ENCODE measurements at places on chromosomes 5 and 9. TPM values are rescaled to one million over a fixed set of nuclear protein-coding genes. Genes with fewer than 3 reads are reported as not detected.

DNA sequence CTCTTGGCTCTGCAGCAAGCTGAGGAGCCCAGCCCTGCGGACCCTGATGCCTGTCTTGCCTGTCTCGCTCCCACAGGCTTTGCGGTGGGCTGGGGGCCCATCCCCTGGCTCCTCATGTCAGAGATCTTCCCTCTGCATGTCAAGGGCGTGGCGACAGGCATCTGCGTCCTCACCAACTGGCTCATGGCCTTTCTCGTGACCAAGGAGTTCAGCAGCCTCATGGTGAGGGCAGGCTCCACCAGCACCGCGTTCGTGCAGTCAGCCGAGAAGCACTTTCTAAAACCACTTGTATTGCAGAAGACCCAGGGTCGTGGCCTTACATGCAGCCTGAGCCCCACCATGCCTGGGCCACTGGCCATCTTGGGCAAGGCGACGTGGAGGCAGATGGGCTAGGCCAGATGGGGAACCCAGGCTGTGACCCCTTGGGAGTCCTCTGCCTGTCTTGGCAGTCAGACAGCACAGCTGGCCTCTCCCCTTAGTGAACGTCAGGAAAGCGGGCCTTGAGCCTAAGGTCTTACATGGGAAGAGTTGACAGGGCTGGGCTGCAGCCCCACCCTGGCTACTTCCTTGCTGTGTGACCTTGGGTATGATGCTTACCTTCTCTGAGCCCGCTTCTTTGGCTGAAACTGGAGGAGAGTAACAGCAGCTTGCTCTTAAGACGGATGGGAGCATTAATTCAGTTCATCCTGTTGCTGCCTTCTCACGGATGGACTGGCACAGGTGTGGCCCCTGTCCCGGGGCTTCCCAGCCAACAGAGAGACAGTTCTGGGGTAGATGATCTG, 8.6 kb downstream of the SLC2A8 start:
- H3K4me3 ChIP-seq: no peak overlapping the region
- H3K27me3 ChIP-seq: no peaks in the 10 kb centered on the region
- no peaks in the 10 kb centered on the region for H3K4me1 ChIP-seq
- no peak overlapping the region for H3K27ac ChIP-seq

- H3K27me3 ChIP-seq: no peaks in the 10 kb centered on the region
- no peak overlapping the region for H3K27ac ChIP-seq
- peaks cover 3% of the 10 kb centered on the region for H3K4me1 ChIP-seq
- no peak overlapping the region for H3K4me3 ChIP-seq
These were observed 52.3 kb downstream of the POC5 start for GRCh38 chr5:75664979-75665378.

DNA sequence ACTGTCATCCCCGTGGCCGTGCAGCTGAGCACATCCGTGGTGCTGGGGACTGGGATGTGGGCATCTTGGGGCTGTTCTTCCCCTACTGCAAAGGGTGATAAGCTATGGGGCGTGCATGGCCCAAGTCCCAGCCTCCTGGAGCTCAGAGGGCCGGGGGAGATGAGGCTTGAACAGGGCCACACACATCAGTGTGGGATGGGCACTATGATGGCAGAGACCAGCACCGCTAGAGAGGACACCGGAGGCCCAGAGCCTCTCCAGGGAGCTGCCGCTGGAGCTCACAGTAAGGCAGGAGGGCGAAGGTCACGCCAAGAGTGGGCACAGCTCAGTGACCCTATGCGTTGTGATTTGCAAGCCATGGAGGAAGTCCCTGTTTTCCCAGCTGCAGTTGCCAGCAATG, 63.5 kb downstream of the OLFM1 start:
- no peaks in the 10 kb centered on the region for H3K27me3 ChIP-seq
- H3K27ac ChIP-seq: no peak overlapping the region
- DNase-seq: no peak
- H3K4me3 ChIP-seq: no peak overlapping the region
- no peaks in the 10 kb centered on the region for H3K36me3 ChIP-seq

DNA sequence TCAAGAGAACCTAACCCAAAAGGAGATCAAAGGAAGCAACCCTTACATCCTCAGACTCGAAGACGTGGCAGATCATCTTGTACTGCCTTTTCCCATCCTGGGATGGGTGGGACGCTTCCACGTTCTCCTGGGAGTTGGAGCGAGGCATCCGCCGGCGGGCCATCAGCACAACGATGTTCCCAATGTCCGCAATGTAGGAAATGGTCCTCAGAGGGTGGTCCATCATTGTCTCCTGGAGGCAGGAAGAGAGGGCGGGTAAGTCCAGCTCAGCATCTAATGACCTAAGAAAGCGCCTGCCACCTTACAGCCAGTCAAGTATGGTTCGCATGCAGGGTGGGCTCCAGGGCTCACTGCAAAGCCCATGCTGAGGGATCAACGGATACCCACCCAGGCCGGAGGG, 131.2 kb downstream of the ENTREP1 start:
- DNase-seq: peak; percentile 42
- no peaks in the 10 kb centered on the region for H3K4me1 ChIP-seq
- H3K27ac ChIP-seq: no peak overlapping the region
- H3K27me3 ChIP-seq: no peaks in the 10 kb centered on the region
- H3K36me3 ChIP-seq: no peaks in the 10 kb centered on the region
- no peak overlapping the region for H3K4me3 ChIP-seq

- H3K27me3 ChIP-seq: no peaks in the 10 kb centered on the region
- DNase-seq: peak; percentile 63
- no peaks in the 10 kb centered on the region for H3K36me3 ChIP-seq
- H3K4me1 ChIP-seq: peaks cover 19% of the 10 kb centered on the region
These were observed 42.2 kb upstream of the PDE8B start for GRCh38 chr5:77168161-77168878.

GRCh38 chr5:55620009-55620765, 85.4 kb upstream of the PLPP1 start:
- DNase-seq: no peak
- no peaks in the 10 kb centered on the region for H3K27me3 ChIP-seq
- H3K4me1 ChIP-seq: peaks cover 15% of the 10 kb centered on the region
- no peak overlapping the region for H3K4me3 ChIP-seq
- H3K27ac ChIP-seq: no peak overlapping the region

DNA sequence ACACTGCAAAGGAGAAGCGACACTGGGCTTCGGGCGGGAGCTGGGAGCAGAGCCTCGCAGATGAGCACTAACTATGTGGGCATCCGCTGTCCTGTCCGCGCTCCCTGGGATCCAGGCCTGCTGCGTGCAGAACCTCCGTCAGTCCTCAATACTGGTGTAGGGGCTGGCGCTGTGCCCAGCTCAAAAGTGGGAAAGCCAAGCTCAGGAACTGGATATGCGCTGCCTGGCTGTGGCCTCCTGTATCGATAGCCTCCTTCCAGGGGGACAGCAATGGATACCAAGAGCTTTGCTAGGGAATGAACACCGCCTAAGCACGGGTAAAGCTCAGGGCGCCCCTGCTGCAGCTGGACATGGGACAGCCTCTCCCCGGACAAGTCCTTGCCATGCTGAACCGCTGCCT, 270.4 kb downstream of the NSG2 start:
- H3K27ac ChIP-seq: no peak overlapping the region
- DNase-seq: no peak
- H3K27me3 ChIP-seq: no peaks in the 10 kb centered on the region
- no peaks in the 10 kb centered on the region for H3K36me3 ChIP-seq

- no peak for DNase-seq
- no peaks in the 10 kb centered on the region for H3K27me3 ChIP-seq
- no peak overlapping the region for H3K27ac ChIP-seq
- H3K4me1 ChIP-seq: no peaks in the 10 kb centered on the region
- no peak overlapping the region for H3K4me3 ChIP-seq
These were observed 272.9 kb downstream of the PDE4D start for GRCh38 chr5:59620535-59621212.

DNA sequence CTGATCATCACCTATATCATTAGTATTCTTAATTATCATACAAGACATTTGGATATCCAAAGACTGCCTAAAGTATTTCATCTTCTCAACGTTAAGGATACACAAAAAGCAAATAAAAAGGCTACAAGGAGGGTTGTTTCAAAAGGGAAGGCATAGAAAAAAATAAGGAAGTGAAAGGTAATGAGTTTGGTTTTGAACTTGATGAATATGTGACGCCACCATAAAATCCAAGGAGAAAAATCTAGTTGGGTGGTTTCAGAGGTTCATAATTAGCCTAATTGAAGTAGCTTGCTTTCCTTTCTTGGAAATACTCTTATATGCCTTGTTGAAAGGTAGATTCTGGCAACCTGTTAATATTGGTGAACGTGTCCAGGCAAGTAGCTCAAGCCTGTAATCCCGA, 96.1 kb upstream of the SGCD start:
- no peaks in the 10 kb centered on the region for H3K27me3 ChIP-seq
- no peaks in the 10 kb centered on the region for H3K36me3 ChIP-seq
- H3K4me1 ChIP-seq: no peaks in the 10 kb centered on the region

DNA sequence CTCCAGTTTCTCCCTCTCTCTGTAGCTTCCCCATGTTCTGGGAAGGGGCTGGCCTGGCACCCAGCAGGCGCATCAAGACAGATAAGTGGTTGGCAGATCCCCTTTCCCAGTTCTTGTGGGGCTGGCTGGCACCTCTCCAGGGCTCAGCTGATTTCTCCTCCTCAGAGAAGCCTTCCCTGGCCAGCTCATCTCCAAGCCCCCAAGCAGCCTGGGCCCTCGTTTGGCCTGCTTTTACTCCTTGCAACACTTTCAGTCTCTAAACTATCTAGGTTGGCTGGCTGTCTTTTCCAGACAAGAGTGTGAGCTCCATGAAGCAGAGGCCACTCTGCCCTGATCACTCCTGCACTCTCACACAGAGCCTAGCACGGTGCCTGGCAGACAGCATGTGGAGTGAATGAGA, 13.5 kb downstream of the MACROH2A1 start:
- DNase-seq: no peak
- peaks cover 27% of the 10 kb centered on the region for H3K4me1 ChIP-seq
- H3K27ac ChIP-seq: peak overlapping the region; percentile 69
- H3K27me3 ChIP-seq: no peaks in the 10 kb centered on the region
- H3K36me3 ChIP-seq: peaks cover 76% of the 10 kb centered on the region

DNA sequence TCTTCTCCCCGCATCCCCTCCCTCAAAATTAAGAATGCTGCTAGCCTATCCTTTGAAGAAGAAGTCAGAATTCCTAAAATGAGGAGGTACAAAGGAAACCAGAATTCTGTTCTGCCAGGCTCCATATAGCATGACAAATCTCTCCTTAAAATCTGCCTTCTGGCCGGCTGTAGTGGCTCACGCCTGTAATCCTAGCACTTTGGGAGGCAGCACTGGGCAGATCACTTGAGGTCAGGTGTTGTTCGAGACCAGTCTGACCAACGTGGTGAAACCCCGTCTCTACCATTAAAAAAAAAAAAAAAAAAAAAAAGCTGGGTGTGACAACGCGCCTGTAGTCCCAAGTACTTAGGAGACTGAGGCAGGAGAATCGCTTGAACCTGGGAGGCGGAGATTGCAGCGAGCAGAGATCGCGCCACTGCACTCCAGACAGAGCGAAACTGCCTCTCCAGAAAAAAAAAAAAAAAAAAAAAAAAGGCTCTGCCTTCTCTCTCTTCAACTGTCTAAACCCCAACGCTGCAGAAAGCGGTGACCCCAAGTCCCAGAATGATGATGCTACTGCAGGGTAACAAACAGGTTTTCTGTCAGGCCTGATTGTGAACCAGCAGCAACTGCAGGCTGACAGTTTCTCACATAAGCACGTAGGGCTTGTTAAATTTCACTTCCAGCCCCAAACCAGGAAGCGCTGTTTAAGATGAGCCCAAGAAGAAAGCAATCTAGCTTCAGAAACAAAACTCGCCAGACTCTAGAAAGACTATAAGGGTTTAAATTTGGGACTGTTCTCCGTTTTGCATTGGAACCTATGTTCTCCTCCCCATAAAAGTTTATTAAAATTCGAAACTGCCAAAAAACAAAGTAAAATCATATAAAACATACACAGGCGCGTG, 963 bp upstream of the CAST start:
- H3K27ac ChIP-seq: peak overlapping the region; percentile 98
- peak overlapping the region; percentile 92 for H3K4me3 ChIP-seq
- peaks cover 25% of the 10 kb centered on the region for H3K4me1 ChIP-seq

- DNase-seq: peak; percentile 22
- H3K27me3 ChIP-seq: no peaks in the 10 kb centered on the region
- no peaks in the 10 kb centered on the region for H3K36me3 ChIP-seq
- H3K4me3 ChIP-seq: no peak overlapping the region
- no peak overlapping the region for H3K27ac ChIP-seq
These were observed 603.3 kb downstream of the EFNA5 start for GRCh38 chr5:107067395-107067794.

- no peak overlapping the region for H3K27ac ChIP-seq
- H3K27me3 ChIP-seq: no peaks in the 10 kb centered on the region
- no peaks in the 10 kb centered on the region for H3K36me3 ChIP-seq
- H3K4me1 ChIP-seq: no peaks in the 10 kb centered on the region
- no peak for DNase-seq
These were observed 20.0 kb upstream of the ZCCHC7 start for GRCh38 chr9:37100327-37100726.

DNA sequence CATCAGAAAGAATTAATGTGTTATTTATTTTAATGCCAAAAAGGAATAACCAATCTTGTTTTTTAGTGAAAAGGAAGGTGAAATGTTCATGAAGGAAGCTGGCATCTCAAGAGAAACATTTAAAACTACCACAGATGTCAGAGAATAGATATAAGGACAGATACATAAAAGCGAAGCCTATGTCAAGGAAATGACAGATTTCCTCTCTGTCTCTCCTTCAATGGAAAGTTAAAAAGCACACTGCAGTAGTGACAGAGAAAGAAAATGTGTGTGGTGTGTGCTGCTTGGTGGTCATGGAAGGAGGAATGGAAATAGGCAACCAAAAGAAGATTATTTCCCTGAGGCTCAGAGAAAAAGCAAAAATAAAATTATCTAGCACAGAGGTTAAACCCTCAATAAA, 9.2 kb downstream of the WNT8A start:
- H3K4me3 ChIP-seq: no peak overlapping the region
- H3K36me3 ChIP-seq: no peaks in the 10 kb centered on the region
- H3K4me1 ChIP-seq: no peaks in the 10 kb centered on the region
- no peak for DNase-seq
- no peak overlapping the region for H3K27ac ChIP-seq

DNA sequence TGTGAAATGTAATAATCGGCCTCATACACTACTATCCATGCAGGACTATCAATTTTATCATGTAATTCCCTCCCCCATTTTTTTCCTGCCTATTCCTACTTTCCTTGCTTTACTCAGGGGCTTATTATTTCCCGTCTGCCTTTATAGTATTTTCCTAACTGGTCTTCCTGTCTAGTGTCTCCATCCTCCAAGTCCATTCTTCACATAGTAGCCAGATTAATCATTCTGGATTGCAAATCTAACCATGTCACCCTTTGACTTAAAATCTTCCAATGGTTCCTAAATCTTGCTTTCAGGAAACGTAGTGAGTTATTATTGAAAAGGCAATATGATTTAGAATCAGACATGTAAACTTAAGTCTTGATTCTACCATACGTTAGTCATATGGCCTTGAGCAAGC, 307.4 kb upstream of the HAPLN1 start:
- H3K27me3 ChIP-seq: no peaks in the 10 kb centered on the region
- H3K4me1 ChIP-seq: no peaks in the 10 kb centered on the region
- no peak overlapping the region for H3K27ac ChIP-seq
- H3K4me3 ChIP-seq: no peak overlapping the region
- no peaks in the 10 kb centered on the region for H3K36me3 ChIP-seq

Gene CDC25C
- 0.47 TPM for total RNA-seq

Gene RGS7BP
- total RNA-seq: 1.8 TPM

Gene ASPN
- total RNA-seq: not detected

Gene FKTN
- 8.8 TPM for total RNA-seq

Gene PCDHGA7
- total RNA-seq: 1.2 TPM

Gene TRIM7
- total RNA-seq: 2.7 TPM

Gene FABP6
- total RNA-seq: 12.2 TPM

Gene AKNA
- total RNA-seq: 38.3 TPM

Gene CDKN2B
- 42.9 TPM for total RNA-seq

Gene ORM2
- total RNA-seq: 3.4 TPM

Gene SOX30
- not detected for total RNA-seq

Gene MFAP3
- total RNA-seq: 34.5 TPM

Gene PCDHB6
- 0.64 TPM for total RNA-seq

Gene CCDC152
- total RNA-seq: 0.74 TPM

Gene CCNJL
- 22.4 TPM for total RNA-seq
